ENCODE measurements at places on chromosomes 12 and 14. TPM values are rescaled to one million over a fixed set of nuclear protein-coding genes. Genes with fewer than 3 reads are reported as not detected.

GRCh38 chr12:26599096-26599695 is 233.8 kb downstream of the ITPR2 start:
- no peak for DNase-seq

ZC2HC1C gene
- total RNA-seq = 1.4 TPM

- no peak for DNase-seq
Measured at GRCh38 chr14:64447876-64448670, 17.2 kb upstream of the AKAP5 start.

GRCh38 chr14:54362089-54362504 is 34.7 kb upstream of the CDKN3 start:
- DNase-seq = no peak

DNA sequence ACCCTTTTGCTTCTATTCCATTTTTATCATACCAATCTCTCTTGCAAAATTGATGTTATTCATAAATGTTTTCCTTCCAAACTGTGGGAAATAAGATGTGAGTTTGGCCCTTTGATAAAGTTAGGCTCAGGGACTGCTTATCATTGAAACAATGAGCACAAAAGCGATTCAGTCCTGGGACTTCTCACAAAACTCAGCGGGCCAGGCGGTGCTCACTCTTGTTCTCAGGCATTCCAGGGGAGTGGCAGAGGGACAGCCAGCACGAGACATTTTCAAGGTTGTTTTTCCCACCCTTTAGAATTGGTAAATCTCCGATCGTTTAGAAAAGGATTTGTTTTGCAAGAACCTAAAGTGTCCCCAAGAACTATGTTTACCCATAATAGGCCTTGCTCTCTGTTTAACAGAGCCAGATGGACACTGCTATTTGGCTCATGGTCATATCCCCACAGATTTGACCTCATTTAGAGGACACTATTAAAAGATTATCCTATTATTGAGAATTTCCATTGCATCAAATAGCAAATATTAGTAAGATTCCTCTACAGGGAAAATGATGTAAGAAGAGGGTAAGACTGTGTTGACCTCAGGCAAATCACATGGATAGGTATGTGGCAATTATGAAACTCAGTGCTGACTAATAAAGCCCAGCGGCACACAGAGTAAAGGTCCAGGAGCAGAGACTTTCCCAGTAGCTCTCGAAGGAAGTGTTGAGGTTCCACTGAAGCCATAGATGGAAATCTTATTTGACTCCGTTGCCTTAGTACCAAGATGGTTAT is 102.7 kb upstream of the USP44 start:
- no peak for DNase-seq

GRCh38 chr12:106001837-106002218 is 136.9 kb downstream of the NUAK1 start:
- no peak for DNase-seq

SLC25A21 gene
- not detected for total RNA-seq

GRCh38 chr12:13941258-13942249 is 39.8 kb downstream of the GRIN2B start:
- DNase-seq = peak; percentile 33

FAM186B gene
- total RNA-seq = not detected

GRCh38 chr14:68952531-68953195 is 26.4 kb downstream of the ACTN1 start:
- no peak for DNase-seq

DNA sequence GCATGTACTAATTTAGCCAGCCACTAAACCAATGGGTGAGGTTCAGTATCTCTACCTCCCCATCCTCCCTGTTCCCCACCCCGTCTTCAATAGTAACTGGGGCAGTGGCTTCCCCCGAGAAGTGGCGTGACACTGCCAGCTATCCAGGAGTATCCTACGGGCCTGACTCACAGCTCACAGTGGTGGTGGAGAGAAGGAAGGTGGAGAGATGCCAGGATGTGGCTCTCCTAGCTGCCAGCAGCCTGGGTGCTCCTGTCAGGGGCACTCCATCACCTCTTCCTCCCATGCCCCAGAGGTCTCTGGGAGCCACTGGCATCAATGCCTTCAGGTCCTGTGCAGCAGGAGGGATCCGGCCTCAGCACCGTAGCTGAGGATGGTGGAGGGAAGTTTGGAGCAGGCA is 49.0 kb downstream of the TSPAN11 start:
- DNase-seq = no peak

CLEC1A gene
- total RNA-seq = not detected
